ENCODE measurements at places on chromosomes 2 and 18.

- DNase-seq = no peak
Measured at GRCh38 chr18:79760348-79760747, 37.4 kb upstream of the KCNG2 start.

DNA sequence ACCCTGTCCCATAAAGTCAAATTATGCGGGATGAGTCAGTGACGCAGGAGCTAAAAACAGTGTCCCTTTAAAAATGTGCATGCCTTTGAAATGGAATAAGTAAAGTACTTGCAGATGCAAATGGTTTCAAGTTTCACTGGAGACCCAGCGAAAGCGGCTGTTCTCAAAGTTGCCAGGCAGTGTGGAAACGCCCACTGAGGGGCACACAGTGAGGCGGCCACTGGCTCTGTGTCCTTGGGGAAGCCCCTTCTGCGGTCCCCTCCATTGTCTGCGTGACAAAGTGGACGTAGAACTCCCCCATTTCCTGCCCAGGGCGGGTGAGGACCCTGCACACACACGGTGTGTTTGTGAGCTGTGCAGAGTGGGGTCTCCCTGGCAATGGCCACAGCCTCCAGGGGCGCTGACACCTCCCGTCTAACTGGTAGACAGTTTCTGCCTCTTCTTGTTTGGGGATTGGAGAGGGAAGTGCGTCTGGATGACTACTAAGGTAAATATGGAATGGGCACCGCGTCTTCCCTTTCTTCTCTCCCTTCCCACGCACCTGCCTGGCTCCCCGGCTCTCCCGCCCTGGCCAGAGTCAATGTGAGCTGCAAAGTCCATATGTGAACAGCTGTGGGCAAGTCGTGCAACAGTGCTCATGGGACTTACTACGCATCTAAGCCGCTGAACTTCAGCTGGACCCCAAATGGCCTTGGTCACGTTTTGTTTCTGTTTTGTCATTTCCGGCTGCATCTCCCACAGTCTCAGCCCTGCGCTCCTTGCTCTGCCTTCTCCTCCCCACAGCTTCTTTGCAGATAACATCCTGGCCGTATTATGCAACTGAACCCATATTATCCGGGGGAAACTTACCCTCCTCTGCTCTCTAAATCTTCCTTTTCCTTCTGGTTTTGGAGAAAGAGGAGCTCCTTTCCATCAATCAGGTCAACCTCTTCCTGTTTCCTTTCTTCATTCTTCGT lies 33.7 kb upstream of the ZNF516 start:
- peak; percentile 33 for DNase-seq

GRCh38 chr18:49344096-49344495 lies 116.3 kb downstream of the DYM start:
- DNase-seq = no peak

DNA sequence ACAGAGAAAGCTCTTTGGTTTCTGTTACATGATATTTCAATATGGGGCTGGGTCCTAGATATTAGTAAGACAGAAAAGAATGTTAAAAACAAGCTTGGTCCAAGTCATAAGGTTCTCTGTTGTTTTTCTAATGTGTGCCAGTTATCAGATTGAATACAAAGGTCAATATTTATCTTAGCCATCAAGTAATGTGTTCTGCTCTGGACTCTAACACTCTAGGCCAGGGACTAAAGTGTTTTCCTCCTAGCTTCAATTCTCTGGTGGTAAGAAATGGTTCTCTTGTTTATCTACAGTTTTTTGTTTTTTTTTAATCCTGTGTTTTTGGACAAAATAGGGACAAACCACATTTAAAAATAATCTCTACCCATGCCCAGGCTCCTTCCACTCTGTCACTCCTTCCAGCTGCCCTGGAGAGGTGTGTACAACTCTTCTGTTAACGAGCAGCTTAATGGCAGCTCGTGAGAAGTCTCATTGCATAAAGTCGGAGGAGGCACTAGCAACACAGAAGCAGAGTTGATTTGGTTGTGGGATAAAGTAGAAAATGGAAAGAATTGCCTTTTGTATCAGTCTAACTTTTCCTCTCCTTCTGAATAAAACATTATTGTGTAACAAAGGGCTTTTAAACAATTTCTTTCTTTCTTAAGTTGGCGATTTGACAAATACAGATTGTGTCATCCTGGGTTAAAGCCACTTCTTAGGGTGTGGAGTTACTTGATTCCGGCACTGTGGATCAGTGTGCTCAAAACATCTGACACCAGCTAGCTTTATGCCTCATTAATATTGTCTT lies 8.0 kb upstream of the SESTD1 start:
- DNase-seq = peak; percentile 16

GRCh38 chr2:226115832-226116200 lies 683.8 kb downstream of the IRS1 start:
- no peak for DNase-seq

DNA sequence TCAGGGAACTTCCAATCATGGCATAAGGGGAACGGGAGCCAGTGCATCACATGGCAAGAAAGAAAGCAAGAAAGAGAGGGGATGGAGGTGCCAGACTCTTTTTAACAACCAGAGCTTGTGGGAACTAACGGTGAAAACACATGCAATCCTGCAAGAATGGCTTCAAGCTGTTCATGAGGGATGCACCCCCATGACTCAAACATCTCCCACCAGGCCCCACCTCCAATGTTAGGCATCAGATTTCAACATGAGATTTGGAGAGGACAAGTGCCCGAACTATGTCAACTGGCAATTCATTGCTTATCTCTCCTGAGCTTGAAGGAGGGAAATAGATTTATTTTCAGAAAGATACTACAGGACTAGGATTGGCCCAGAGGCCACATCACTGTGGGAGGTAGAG lies 270.0 kb downstream of the SLC4A3 start:
- DNase-seq = no peak

GRCh38 chr2:27966466-27966865 lies 75.9 kb downstream of the BABAM2 start:
- no peak for DNase-seq

- DNase-seq = no peak
Measured at GRCh38 chr2:129705085-129705484, 274.4 kb upstream of the RAB6C start.
